ENCODE measurements at places on chromosomes 12 and 14.

DNA sequence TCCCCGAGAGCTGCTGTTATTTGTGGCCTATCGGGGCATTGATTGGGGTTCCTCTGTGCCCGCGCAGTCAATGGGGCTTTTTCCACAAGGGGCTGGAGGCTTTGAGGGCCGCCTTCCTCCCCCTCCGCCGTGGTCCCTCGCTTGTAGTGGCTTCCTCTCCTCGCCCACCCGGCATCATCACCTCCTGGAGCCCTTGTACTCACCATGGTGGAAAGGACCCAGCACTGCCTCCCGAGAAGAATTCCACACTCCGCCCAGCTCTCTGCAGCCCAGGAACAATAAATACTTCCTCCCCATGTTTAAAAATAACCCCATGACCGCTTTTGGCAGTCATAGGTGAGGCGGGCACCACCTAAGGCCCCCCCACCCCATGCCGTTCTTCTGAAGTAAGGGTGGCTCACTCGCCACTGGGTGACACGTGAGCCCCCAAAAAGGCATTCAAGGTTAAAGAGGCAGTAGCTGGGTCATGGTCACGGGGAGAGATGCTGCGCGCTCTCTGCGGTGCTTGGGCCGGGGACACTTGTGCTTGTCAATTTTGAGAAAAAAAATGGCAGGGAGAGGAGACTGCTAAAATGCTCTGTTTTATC, at the start of gene MYL2:
TSS of gene MYL2 (minus strand) at position 256 of the 587 bp plus-strand sequence. CDS start at position 206, 50 bp downstream.
- DNase-seq, result no peak

- DNase-seq, result no peak
Measured at GRCh38 chr12:52037248-52037861, 13.9 kb upstream of the NR4A1 start.

DNA sequence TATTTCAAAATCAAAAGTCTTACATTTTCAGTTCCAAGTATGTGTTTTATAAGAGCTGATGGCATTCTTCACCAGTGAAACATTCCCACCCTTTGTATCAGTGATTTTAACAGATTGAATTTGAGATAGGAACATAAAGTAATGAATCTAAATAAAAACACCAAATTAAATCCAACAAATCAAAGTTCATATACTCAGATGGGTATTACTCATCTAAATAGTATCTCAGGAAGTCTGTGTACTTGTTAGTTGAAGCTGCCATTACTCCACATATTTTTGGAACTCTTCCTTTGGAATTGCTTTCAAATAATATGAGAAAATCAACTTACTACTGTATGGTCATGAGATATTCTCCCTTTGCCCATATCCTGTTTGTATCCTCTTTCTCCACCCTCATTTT, 89.1 kb downstream of the MIA2 start:
- DNase-seq, result no peak

DNA sequence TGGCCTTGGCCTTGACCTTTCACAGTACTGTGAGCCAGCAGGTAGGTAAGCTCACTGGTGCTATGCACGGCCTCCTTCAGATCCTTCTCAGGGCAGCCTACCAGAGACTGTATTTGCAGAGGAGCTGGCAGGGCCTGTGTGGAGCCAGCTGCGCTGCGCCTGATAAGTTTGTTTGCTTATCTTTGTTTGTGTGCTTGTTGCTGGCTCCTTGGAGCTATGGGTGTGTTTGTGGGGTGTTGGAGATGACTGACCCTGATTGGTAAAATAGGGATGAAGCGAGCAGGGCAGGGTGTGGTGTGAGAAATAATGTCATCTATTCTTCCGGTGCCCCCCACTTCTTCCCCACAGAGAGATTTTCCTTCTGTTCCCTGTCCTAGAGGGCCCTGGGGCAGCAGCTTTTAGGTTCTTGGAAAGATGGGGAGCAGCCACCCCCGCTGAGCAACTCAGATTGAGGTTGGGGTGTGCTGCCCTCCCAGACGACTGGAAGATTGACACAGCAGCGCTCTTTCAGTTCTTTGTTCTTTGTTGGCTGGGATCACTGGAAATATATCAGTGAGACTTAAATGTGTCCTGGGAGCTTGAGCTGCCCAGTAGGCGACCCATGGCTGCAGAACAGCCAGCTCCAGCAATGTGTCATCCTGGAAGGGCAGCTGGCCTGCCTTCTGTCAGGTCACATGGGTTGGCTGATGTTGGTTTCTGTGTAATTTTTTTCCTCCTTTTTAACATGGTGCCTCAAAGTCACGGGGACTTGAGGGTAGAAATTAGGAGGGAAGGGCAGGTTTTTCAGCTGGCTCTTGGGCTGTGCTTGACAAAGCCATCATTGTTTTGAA, 19.6 kb downstream of the MLXIP start:
- DNase-seq, result no peak

- no peak for DNase-seq
Measured at GRCh38 chr14:80521456-80521855, 310.2 kb upstream of the DIO2 start.

Measured in GM12892 (cell line).